ENCODE measurements at places on chromosomes 16 and 17.
A peak's percentile ranks its signal among the peaks of the same experiment; 100 is the strongest.

DNA sequence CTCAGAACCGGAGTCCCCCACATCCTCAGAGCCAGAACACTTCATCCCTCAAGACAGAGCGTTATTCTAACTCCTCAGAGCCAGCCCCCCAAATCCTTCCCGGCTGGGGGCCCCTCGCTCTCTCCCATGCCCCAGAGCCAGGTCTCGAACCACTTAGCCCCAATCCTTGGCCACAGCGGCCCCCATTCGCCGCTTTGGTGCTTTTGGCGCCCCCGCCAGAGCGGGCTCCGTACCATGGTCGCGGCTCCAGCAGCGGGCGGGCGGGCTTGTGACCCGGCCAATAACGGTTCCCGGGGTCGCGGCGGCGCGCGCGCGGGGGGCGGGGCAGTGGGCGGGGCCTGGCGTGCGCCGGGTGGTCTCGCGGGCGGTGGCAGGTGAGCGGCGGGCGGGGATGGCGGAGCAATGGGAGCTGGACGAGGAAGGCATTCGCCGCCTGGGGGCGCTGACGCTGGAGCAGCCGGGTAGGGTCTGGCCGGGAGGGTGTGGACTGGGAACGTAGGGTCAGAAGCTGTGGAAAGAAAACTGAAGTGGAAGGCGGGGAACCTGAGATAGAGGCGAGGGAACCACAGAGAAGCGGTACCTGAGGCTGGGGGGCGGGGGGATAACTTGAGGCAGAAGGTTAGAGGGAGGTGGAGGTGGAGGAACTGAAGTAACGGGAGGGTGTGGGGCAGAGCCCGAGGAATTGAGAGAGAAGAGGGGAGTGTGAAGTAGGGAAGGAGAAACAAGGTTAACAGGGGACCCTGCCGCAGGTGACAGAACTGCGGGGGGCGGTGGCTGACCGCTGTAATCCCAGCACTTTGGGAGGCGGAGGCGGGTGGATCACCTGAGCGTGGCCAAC is at the start of the genes KCTD19 and LRRC36:
KCTD19 (minus strand) TSS at position 270 of the 838 bp plus-strand sequence; CDS start at position 236, 34 bp downstream.
LRRC36 (plus strand) TSS at position 344 of the 838 bp plus-strand sequence; CDS start at position 392, 48 bp downstream.
- DNase-seq = peak; percentile 14

- no peak for DNase-seq
These were observed 3.0 kb downstream of the RCVRN start for GRCh38 chr17:9902120-9902519.

DNA sequence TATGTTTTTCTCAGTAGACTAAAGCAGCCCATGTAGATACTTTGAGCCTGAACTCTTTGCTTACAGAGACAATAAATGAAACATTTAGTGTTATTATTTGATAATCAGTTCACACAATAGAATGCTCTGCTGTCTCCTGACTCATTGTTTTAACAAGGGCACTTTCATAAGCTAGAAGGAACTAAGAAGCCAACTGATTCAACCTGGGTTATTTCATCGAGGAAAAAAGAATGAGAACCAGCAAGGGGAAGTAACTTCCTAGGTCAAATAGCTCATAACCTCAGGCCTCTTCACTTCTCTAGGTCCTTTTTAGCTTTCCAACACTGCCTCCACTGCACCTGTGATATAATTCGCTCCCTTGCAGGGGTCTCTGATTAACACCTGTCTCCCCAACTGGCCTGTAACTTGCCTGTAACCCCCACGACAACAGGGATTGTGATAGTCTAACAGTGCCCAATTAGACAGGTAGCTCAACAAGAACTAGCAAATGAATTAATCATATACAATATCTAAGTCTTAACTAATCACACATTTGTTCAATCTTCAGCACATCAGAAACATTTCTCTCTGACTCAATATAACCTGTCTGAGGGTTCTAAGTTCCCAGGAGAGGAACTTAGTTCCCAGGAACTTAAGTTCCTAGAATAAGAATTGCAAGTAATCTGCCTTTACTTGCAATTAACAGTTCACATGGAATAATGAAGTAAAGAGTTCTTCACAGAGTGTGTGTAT is 34.8 kb downstream of the RFFL start:
- DNase-seq = no peak

DNA sequence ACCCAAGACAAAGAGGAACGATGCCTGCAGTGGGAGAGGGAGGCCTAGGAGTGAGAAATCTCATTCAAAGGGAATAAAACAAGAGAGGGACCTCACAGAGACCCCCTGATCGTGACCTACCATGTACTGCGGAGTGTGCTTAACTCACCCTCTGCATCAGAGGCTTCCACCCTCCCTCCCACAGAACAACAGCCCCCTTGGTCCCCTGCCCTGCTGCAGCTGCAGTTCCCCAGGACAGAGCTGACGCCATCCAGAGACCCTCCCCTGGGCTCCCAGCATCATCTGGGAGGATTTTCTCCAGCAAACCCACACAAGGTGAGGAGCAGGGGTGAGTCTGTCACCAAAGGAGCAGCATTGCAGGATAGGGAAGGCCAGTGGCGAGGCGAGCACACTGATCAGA is 39.8 kb downstream of the TLE7 start:
- no peak for DNase-seq

- no peak for DNase-seq
These were observed 7.4 kb upstream of the B9D1 start for GRCh38 chr17:19369846-19370492.

DNA sequence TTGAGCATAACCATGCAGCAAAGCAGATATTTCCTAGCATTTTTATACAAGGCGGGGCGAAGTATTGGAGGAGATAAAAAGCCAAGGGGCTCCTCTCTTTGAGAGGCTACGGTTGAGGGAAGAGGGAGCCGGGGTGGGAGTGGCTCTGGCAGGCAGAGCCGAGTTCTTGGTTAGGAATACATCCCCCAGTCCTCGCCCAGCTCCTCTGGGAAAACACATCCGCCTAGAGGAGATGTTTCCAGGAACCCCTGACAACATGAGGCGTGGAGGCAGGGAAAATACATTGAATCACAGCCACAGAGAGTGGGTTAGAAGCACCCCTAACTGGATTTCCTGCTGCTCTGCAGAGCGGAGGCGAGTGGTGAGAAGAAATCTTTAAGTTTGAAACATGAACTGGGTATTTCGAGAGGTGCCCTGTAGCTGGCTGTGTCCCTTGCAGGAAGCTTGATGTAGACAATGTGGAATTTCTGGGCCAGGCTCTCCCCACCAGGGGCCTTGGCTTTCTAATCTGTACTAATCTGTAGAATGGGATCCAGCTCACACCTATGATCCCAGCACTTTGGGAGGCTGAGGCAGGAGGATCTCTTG is 27.3 kb downstream of the TTYH2 start:
- no peak for DNase-seq

DNA sequence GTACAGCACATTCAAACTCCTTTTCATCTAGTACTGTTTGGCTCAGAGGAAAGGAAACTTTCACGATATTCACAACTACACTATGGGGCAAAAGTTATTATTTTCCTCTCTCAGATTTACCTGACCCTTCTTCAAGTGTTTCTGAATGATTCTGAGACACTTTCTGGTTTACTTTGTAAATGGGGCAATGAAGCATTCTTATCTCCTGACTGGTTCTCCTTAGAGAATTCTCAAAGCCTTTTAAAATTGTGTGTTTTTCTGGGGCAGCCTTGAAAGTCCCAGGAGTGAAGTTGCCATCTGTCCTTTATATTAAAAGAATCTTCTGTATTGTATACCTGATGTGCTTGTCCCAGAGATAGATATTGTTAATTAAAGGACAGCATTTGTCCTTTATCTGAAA is 264.9 kb downstream of the FTO start:
- no peak for DNase-seq

DNA sequence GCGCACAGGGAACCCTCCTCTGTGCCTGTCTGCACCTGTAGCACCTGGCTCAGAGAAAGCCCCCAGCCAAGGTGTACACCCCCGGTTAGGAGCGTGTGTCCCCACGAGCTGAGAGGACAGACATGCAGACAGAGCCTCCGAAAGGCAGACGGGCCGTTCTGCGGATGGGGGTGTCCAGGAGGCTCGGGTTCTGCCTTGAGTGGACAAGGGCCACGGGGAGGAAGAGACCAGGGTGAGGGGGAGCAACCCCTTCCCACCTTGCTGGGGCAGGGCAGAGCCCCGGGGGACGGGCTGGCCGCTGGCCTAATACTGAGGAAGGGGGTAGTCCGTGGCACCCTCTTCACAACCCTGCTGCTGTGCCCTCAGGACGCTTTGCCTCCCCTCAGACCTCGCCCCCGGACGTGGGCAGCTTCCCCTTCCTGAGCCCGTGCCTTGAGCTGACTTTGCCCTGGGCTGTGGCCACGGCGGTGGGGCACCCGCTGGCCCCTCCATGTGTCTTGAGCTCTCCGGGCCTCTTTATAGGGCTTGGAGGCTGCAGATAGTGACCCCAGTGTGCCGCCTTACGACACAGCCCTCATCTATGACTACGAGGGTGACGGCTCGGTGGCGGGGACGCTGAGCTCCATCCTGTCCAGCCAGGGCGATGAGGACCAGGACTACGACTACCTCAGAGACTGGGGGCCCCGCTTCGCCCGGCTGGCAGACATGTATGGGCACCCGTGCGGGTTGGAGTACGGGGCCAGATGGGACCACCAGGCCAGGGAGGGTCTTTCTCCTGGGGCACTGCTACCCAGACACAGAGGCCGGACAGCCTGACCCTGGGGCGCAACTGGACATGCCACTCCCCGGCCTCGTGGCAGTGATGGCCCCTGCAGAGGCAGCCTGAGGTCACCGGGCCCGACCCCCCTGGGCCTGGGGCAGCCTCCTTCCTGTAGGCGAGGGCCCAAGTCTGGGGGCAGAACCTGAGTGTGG is 5.7 kb downstream of the SLC22A31 start:
- DNase-seq = no peak

DNA sequence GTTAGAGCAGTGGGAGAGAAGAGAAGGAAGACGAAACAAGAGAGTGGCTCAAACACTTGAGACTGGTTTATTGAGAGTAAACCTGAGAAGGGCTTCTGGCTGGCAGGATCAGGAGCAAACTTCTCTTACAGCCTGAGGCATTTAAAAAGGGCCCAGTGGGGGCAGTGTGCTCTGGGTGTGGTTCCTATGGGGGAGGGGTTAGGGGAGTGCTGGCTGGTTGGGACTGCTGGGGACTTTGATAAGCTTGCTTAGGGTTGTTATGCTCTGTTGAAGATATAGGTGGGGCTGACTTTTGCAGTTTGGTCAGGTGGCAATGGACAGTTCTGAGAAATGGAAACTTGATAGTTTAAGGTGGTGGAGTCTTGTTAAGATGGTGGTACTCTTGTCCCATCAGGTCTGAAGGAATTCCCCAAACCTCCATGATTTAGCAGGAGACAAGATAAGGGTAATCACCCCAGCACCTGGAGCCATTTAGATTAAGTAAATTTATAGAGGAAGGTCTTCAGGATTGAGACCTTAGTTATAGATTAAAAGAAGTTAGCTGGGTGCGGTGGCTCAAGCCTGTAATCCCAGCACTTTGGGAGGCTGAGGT is 79.3 kb downstream of the EMP2 start:
- no peak for DNase-seq

GRCh38 chr17:10155371-10156076 is 42.9 kb downstream of the GAS7 start:
- no peak for DNase-seq

DNA sequence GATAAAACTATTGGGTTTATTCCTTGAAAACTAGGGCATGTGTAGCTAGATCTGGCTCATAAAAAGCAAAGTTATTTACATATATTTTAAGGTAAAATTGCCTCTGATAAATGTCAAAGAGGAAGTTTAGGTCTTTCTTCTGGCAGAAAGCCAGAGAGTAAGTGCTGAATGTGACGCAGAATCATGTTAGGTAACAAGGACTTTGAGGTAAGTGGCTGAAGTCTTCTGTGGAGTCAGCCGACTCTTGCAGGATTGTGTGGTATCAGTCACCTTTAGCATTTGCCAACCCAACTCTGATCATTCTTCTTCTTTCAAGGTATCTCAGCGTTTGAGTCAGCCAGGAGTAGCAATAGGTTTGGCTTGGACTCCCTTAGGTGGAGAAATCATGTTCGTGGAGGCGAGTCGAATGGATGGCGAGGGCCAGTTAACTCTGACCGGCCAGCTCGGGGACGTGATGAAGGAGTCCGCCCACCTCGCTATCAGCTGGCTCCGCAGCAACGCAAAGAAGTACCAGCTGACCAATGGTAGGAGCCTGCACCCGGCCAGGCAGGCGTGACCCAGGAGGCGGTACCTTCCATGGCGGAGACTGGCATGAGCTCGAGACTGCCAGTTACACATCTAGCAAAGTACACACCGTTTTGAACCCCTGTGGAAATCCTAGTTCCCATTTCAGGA is 37.9 kb downstream of the SIAH1 start:
- DNase-seq = no peak

DNA sequence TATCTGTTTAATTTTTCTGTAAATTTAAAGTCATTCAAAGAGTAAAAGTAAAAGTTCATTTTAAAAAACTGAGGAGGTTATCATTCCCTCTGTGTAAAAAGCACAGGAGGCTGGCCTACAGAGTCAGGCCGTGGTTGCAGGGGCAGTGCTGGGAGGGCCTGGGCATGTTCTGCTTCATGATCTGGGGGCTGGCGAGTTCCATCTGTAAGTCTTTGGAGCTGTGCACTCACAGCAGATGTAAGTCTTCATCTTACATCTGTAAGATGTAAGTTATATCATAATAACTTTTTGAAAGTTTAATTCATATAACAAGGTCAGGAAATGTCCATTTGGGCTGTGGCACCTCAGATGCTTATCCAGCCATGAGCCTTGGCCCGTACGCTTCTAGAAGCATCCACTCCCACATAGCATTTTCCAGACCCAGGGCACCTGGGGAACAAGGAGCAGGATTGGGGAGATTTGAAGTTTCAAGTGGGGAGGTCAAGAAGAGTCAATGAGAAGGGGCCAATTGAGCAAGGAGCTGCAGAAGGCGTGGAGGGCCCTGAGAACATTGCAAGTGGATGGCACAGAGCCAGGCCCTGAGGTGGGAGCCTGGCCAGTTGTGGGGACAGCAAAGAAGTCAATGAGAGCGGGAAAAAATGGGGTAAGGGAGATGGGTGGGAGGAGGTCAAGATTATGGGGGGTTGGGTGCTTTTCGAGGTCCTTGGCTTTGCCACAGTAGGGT is 54.1 kb downstream of the TNFRSF13B start:
- no peak for DNase-seq

DNA sequence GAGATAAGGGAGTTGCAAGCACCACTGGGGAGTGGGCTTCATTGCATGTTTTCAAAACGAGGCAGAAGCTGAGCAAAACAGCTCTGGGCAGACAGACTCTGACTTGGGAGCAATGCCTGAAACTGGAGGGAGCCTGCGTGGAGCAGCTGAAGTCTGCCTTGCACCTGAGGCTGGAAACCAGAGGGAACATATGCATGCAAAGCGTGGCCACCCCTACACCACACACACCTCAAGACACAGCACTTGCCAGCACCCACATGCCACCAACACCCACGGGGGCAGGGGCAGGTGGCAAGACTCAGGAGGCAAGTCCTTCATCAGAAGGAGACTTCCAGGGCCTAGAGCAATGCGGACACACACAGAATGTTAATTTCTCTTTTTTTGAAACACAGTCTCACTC is 45.8 kb downstream of the COTL1 start:
- no peak for DNase-seq

- DNase-seq = no peak
These were observed 8.4 kb downstream of the TSPOAP1 start for GRCh38 chr17:58320163-58320558.

DNA sequence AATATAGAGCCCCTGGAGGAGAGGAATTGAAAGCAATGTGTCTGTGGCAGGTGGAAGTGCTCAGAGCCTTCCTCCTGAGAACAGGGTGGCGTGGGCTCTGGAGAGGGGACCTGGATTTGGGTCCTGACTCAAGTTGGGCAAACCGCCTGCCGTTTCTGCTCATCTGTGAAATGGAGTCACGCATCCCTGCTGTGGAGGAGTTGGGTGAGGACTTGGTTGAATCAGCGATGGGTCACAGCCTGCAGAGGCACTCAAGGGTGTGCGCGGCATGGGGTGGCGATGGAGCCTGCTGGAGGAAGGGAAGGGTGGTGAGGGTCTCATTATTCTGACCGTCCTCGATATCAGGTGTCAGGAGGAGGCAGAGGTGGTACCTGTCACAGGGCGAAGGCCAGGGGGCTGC is 3.1 kb downstream of the ADAD2 start:
- no peak for DNase-seq

GRCh38 chr17:42201458-42201772 is 7.1 kb upstream of the GHDC start:
- DNase-seq = no peak

Measured in stimulated activated naive CD4-positive, alpha-beta T cell treated with Interleukin-2 at 50 U/mL for 16 hours (primary cell).